ENCODE measurements at places on chromosomes 16 and 17.

DNA sequence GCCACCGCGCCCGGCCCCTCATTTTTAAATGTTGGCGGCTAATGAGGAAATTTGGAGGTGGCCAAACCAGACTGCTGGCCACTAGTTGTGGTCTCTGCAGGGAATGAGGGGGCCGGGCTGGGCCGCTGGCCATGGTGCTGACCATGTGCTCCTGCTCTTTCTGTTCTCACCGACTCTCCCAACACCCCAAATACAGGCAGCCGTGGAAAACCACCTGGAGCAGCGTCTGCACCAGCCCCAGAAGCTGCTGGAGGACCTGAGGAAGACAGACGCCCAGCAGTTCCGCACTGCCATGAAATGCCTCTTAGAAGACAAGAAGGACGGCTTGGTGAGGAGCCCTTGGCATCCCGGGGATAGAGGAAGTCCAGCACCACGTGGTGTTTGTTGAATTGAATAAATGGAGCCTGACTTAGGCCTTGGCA is 21.3 kb downstream of the OTOA start:
- no peak for DNase-seq

DNA sequence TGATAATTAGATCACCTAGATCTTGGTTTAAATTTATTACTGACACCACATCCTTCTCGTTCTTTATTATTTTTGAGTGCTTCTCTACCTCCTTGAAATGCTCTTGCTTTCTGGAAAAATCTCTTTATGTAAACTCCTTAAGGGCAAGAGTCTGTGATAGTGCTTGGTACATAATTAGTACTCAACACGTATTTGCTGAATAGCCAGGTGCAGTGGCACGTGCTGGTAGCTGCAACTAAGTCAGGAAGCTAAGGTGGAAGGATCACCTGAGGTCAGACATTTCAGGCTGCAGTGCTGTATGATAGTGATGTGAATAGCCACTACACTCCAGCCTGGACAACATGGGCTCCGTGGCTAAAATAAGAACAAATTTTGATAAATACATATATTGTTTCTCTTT is 63.0 kb downstream of the PPM1E start:
- DNase-seq, result no peak

DNA sequence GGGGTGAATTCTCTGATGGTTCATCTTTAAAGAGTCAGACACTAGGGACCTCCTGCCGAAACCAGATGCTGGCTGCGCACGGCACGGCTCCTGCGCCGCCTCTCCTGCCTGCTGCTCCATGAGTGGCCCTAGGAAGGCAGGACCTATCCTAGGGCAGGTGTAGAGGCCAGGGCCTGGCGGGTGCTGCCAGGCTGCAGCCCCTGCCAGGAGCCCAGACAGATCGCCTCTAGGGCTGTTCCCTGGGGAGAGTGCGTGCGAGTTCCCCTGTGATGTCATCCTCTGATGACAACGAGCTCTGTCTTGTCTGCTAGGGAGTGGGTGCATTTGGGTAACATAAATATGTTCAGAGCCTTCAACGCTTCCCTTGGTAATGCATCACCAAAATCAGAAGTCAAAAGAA is 23.9 kb downstream of the SLC38A10 start:
- no peak for DNase-seq

DNA sequence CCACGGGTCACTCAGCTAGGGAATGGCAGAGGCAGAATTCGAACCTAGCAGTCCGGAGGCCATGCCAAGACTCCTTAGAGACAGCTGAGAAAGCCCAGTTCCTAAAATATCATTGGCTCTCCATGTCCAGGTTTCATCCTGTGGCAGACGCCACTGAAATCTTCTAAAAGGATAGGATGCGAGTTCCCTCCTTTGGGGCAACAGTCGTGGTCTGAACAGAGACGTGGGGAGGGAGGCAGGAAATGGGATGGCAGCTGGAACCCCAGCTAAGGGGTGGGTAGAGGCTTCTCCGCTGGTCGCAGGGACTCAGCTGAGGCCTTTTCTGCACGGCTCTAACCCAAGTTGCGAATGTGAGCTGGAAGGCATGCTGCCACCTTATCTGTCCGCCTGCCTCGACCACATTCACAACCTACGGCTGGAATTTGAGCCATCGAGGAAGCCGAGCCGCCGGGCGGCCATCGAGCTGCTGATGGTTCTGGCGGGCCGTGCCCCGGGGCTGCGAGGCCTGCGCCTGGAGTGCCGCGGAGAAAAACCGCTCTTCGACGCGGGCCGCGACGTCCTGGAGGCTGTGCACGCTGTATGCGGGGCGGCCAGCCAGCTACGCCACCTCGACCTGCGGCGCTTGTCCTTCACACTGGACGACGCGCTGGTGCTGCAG is 1.9 kb upstream of the HSF4 start:
- DNase-seq, result peak; percentile 72

- no peak for DNase-seq
Measured at GRCh38 chr16:28846933-28847273, 755 bp upstream of the TUFM start.

- DNase-seq, result no peak
Measured at GRCh38 chr17:69245617-69246016, 17.0 kb upstream of the ABCA10 start.

DNA sequence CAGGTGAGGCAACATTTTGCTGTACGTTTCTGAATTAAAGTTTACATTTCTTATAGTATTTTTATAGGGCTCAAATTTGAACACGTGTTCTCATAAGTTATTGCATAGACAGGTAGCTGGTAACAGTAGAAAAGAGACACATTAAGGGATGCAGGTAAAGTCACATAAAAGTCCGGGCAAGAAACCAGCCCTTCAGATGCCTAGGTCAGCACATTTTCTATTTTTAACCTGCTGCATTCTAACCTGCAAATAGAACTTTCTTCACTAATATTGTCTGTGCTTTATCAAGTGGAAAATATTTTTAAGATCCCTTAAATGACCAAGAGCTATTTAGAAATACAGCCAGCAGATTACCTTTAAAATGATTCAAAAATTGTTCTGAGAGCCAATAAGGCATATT is 307.4 kb upstream of the AXIN2 start:
- no peak for DNase-seq

DNA sequence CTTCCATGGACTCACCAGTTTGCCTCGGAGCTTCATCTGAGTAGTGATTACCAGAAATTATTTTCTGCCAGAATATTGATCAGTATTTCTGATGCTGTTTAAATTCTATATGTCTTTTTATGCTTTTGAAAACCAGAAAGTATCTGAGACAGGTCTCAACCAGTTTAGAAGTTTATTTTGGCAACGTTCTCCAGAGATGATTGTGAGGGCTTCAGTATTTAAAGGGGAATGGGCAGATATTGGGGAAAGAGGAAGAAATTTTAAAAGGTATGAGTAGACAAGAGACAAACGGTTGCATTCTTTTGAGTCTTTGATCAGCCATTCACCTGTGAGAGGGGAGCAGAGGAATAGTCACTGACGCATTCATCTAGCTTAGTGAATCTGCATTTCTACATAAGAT is 44.4 kb upstream of the ABCC11 start:
- no peak for DNase-seq

DNA sequence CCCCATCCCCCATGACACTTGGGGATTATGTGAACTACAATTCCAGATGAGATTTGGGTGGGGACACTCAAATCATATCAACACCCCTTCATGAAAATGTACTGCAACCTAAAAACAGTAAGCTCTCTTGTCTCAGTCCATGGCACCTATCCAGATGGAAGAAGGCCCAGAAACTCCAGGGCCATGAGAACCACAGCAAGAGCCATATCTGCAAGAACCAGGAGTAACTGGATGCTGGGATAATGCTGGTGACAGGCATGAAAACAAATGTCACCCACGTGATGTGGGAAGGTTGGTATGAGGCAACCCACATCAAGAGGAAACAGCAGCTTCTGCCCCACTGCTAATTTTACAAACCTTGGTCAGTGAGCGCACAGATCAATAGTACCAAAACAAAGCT is 400.1 kb upstream of the ERCC4 start:
- DNase-seq, result no peak

DNA sequence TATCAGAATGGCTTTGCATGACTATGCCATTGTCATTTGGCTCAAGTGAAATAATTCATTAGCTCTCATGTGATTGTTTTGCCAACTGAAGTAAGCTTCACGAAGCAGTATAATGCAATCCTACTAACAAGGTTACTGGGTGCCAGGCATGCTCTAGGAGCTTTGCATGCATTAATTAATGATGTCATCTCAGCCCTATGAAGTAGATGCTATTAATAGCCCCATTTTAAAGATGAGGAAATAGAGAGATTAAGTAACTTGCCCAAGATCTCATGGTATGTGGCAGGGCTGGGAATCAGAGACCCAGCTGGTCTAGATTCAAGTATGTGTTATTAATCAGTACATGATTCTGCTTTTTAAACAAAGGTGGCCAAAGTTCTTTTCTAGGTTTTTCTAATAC is 14.1 kb downstream of the KRT39 start:
- peak; percentile 88 for DNase-seq

DNA sequence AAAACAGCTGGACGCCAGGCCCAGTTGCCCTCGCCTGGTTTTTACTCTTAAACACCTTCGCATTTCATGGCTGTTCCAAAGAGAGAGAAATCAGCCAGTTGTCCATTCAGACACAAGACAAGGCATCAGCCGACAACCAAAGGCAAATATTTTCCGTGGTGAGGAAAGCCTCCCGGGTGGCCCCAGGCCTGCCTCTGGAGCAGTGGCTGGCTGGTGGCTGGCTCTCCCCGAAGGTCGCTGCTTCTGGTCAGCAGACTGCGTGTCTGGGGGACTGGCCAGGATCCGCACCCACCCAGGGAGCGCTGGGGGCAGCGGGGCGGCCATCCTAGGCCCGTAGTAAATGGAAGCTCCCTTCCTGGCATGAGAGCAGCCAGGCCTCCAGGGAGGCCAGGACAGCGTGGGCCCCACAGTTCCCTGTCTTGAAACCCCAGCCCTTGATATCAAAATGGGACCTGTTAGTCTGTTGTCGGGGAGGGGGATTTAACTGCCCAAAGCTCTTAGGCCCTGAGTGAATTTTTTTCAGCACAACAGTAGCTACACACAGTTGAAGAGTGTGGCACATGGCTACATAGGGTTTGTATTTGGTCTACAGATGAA is 57.7 kb downstream of the SREBF1 start:
- DNase-seq, result no peak

DNA sequence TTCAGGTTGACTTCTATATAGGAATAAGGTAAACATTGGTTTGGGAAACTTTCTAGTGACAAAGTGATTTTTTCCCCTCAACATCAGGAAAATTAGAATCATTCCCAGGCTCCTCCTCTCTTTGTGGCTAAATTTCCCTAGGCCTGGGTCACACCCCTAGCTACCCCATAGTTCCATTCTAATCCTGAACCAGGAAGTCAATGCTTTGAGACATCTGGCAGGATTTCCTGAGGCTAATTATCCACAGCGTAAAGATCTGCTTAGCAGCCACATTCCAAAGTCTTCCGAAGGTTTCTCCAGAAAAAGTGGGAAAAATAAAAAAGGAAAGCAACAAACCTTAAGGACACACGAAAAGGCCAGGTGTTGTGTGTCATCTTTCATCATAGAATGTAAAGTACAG is 60.3 kb upstream of the CORO6 start:
- DNase-seq, result no peak

GRCh38 chr17:2024572-2025219 is 438 bp downstream of the RTN4RL1 start:
- DNase-seq, result no peak

- DNase-seq, result no peak
Measured at GRCh38 chr16:3383045-3383448, 17.8 kb downstream of the ZSCAN32 start.

DNA sequence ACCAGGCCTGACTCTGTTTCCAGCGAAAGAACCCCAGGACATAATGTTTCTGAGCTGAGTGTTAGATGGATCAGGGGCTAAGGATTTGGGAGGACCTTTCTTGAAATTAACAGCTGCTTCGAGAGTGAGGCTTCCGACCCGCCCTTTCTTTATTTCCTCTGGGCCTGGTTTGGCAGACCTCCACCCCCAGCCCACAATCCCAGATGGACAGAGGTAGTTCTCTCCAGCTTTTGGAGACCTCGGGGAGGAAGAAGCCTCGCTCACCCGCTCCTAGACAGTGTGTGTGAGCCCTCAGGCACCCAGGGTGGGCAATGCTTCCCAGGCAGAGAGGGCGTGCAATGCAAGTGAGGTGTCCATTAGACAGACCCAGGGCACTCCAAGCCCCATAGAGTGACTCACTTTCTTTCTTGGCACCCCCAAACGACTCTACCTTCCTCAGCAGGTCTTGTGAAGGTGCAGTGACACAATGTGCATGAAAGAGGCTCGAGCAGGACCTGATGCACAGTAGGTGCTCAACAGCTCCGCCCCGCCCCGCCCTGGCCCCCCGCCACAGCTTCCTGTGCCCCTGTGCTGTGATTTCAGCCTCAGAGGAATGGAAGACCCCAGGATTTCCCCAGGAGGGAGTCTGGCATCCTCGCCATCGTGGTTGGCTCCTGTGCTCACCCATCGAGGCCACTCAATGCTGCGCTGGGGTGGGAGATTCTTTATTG is 50.7 kb upstream of the TOB1 start:
- DNase-seq, result no peak

DNA sequence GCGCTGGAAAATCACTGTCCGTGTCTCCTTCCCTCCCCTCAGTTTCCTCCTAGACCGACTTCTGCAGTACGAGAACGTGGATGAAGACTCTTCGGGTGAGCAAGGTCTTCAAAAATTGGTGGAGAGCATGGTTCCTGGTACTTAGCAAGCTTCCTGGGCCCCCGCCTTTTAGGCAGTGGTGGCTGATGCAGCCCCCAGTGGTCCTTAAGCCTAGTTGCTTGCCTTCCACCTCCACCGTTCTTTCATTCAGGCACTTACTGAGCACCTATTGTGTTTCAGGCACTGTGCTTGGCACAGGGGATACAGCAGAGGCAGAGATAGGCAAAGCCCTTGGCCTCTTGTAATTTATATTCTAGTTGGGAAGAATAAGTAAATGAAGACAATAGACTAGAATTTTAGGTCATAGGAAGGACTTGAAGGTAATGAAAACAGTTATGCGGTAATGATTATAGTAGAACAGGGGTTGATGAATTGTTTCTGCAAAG is 767 bp downstream of the INO80E start:
- DNase-seq, result no peak

DNA sequence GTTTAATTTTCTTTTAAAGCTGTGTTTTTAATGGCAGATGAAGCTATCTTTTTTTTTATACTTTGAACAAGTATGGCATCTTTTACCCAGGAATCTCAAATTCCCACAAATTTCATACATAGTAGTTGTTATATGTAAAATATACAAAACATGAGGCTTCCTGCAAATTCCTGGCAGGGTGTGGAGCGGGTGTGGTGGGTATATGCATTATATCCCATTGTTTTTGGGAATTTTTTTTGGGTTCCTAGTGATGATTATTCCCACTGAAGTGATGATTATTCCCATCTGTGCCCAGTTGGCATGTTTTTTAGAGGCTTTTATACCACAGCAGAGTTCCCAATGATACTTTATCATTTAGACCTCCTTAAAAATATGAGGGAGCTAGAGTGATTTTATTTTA is 320.4 kb downstream of the ZFHX3 start:
- no peak for DNase-seq

DNA sequence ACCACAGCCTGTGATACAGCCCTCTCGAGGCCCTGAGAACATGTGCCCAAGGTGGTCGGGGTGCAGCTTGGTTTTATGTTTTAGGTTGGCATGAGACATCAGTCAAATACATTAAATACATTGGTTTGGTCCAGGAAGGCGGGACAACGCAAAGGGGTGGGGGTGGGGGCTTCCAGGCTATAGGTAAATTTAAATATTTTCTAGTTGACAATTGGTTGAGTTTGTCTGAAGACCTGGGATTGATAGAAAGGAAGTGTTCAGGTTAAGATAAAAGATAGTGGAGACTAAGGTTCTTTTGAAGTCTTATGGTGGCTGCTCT is 1.2 kb upstream of the ZKSCAN2 start:
- DNase-seq, result no peak
